ENCODE measurements at places on chromosomes 12 and 14. TPM values are rescaled to one million over a fixed set of nuclear protein-coding genes. Genes with fewer than 3 reads are reported as not detected.

The ACSS3 gene
- 23.4 TPM for total RNA-seq

The COL2A1 gene
- total RNA-seq = not detected

The HECTD4 gene
- 68.2 TPM for total RNA-seq

The MYF5 gene
- not detected for total RNA-seq

The RFX4 gene
- total RNA-seq = not detected

The SMCO2 gene
- total RNA-seq = not detected

The MANSC4 gene
- total RNA-seq = not detected

The STAB2 gene
- 0.29 TPM for total RNA-seq

The MAP4K5 gene
- 71.8 TPM for total RNA-seq

The ACVRL1 gene
- 46.8 TPM for total RNA-seq

The SLC4A8 gene
- 3.0 TPM for total RNA-seq

The TTC6 gene
- total RNA-seq = 21.3 TPM

- DNase-seq = no peak
Measured at GRCh38 chr12:92389466-92389865, 243.8 kb upstream of the BTG1 start.

DNA sequence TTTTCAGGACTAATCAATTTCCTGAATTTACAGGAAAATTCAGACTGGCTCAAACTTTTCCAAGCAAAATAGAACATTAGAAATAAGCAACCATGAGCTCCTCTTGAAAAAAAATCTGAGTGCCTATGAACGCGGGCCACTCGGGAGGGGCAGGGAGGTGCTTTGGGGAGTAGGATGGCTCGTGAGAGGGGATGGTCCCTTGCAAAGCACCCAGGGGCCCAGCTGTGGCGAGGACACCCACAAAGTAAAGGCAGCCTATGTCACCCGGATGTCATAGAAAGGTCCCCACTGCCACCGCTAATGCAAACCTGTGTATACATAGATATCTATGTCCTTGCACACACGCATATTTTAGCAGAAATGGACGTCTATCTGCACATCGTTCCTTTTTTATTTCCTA is 309.9 kb downstream of the ADGRD1 start:
- DNase-seq = no peak

DNA sequence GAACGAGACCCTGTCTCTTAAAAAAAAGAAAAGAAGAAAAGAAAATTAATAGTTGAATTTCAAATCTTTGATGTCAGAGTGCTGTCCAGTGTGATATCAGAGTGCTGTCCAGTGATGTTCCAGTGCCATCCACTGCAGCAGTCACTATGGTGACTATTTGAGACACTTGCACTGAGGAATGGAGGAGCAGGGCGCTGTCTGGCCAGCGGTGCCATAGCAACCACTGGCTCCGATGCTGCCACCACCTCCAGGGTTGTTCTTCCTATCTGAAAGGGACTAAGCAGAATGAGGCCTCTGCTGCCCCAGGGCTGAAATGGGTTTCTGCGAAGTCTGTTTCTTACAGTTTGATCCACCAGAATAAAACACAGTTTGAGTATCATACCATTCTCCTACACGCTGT is 272.9 kb downstream of the NUAK1 start:
- DNase-seq = no peak

DNA sequence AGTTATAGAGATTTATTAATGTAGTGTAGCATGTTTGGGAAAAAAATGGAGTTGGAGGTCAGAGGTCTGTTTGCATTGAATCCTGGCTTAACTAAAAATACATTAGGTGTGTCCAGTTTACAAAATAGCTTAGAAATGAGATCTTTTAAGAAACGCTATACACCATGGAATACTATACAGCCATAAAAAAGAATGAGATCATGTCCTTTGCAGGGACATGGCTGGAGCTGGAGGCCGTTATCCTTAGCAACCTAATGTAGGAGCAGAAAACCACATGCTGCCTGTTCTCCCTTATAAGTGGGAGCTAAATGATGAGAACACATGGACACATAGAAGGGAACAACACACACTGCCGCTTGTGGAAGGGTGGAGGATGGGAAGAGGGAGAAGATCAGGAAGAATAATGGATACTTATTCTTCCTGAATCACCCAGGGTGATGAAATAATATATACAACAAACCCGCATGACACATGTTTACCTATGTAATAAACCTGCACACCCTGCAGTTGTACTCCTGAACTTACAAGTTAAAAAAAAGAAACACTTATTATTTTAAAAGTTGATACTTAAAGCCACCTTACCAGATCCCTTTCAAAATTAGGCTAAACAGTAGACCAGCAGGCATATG is 14.0 kb upstream of the MYRFL start:
- DNase-seq = no peak

- DNase-seq = no peak
Measured at GRCh38 chr12:132130690-132131089, 13.4 kb downstream of the DDX51 start.

- no peak for DNase-seq
Measured at GRCh38 chr12:110766311-110767154, 23.8 kb upstream of the PPP1CC start.

DNA sequence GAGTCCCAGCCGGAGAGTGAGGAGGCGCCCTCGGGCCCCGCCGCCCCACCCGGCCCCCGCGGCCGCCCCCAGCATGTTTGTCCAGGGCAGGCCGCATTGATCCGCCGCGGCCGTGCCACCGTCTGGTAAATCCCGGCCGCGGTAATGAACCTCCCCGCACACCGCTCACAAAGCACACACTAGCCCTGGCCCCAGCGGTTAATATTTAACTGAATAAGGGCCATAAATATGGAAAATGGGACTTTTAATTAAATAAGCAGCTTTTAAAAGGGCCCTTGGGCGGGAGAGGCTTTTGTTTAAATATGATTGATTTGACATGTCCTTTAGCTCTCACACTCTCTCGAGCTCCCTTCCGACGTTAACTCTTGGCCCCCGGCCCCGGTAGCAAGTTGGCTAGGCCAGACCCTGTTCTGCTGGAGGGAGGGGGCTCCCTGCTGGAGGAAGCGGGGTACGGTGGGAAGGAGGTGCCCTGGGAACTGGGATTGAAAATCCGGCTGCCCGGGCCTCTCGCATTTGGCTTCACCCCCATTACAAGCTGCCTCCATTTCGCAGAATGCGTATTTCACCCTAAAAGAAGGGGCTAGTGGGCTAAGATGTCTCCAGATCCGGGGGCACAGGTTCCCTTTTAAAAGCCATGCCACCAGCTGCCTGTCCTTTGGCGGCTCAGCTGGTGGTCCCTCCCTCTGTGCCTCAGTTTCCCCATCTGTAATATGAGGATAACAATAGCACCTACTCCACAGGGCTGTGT is 199.8 kb downstream of the RBM19 start:
- no peak for DNase-seq

GRCh38 chr14:68634874-68635595 is 157.8 kb downstream of the ZFP36L1 start:
- DNase-seq = no peak

DNA sequence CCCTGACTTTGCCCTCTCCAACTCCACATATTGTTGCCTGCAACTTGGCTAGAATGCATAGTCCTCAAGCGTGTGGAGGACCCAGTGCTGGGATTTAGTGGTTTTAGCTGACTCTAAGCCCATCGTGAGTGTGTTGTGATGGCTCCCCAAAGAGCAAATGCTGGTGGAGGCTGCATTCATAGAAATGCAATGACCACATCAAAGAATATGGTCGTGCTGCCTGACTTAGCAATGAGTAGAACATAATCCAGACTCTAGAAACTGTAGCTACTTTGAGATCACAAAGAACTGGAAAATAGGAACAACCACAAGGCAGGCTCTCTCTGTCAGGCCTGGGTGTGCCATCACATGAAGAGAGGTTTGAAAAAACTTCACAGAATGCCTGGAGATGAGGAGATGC is 1.3 kb downstream of the DYRK4 start:
- DNase-seq = no peak

GRCh38 chr14:104976198-104977007 is 1.8 kb downstream of the AHNAK2 start:
- DNase-seq = peak; percentile 91

DNA sequence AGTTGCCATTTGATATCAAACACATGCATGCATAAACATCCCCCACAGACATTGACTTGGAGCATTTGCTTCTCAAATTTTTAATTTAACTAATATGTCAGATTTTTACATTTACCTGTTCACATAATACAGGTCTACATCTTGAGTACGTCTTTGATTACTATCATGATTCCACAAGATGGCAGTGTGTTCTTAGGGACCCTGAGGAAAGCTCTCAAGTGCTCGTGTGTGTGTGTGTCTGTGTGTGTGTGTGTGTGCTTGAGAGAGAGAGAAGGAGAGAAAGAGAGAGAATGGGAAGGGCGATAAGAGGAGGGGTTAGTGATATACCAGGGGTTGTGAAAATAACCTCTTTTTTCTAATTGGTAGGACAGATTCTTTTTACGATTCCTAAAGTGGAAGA is 167.1 kb upstream of the OR4E1 start:
- DNase-seq = no peak

- DNase-seq = no peak
Measured at GRCh38 chr14:74245292-74245691, 6.0 kb downstream of the VSX2 start.

- DNase-seq = no peak
Measured at GRCh38 chr14:56199982-56200577, 81.9 kb downstream of the PELI2 start.

- no peak for DNase-seq
Measured at GRCh38 chr14:72751276-72752033, 142.4 kb downstream of the DPF3 start.

DNA sequence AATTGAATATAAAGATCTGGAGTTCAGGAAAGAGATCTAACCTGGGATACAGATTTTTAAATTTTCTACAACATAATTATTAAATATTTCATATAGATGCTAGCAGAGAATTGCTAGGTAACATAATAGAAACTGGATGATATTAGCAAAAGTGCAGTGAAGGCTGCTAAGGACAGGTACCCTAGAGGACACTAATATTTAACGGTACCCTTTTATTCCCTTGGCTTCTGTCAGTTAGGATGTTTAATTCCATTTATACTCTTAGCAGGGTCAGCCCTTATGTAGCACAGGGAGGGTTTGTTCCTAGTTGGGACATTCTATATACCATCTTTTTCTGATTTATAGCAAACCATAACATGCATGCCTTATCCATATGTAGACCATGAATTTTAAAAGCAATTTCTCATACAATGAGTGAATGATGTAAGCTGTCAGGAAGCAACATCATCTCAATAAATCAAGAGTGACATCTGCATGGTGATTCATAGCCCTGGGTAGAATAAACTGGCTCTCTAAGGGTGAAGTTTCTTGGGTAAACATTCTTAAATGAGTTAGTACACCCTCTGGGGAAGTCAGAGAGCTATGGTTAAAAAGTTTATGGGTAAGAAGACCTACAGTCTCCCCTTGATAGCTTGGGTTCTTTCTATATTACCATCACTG is 404.4 kb upstream of the MGAT4C start:
- DNase-seq = no peak

DNA sequence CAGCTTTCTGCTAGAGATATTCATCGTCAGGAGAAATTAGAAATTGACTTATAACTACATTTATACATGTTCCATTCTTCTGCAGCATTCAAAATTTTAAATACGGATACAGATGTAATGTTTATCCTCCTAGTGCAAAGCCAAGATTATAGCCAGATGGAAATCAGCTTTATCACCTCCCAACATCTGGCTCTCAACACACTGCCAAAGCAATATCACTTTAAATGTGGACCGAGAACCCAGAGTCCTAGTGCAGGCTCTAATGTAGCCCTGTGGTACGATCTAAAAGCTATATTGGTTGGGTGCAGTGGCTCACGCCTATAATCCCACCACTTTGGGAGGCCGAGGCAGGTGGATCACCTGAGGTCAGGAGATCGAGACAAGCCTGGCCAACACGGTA is 6.5 kb downstream of the MLH3 start:
- no peak for DNase-seq

GRCh38 chr12:106288101-106288493 is 14.4 kb upstream of the TCP11L2 start:
- DNase-seq = no peak

- DNase-seq = no peak
Measured at GRCh38 chr12:60830381-60830780, 1234.6 kb downstream of the SLC16A7 start.

DNA sequence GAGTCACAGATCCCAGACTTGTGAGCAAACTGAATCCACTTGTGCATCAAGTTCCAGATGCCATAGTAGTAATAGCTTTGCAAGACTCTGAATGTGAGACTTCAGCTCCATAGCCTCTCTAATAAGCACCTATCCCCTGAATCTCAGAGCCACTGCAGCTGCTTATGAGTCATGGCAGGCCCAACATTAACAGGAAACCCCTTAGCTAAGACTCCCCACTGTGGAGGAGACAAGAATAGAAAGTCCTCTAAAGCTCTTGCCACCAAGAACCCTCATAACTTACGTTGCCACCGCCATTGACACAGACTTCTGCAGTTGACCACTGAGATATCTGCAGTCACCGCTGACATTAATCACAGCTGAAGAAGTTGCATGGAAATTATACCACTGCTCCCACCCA is 62.9 kb upstream of the PDE3A start:
- DNase-seq = no peak

- no peak for DNase-seq
Measured at GRCh38 chr14:83533734-83534133, 1996.2 kb upstream of the FLRT2 start.

DNA sequence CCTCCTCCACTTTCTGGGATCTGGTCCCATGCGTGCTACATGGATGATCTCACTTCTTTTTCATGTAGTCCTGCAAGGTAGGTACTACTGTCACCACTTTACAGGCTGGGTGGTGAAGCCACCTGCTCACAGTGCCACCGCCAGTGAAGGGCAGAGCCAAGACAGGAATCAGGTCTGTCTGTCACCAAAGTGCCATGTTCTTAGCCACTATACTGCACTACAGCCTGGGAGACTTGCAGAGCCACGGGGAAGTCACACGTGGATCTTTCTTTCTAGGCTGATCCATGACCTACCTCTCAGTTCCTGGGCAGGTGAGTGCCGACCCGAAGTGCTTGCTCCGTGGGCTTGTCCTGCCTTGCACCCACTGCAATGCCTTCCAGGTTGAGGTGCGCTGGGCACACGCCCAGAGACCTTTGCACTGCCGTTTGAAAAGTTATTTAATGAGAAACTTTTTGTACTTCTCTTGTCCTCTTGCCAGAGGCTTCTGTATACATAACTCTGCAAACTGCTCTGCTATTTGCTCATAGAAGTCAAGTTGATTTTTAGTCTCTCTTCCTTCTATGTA is 19.7 kb upstream of the CLMN start:
- no peak for DNase-seq

- no peak for DNase-seq
Measured at GRCh38 chr12:49932023-49932422, 18.5 kb upstream of the AQP2 start.
